Heart right ventricle (tissue), 16 donors: ENCODE measurements at places on chromosomes 7 and 10. TPM values are rescaled to one million over a fixed set of nuclear protein-coding genes. Genes with fewer than 3 reads are reported as not detected.

Gene FEZF1
- not detected for total RNA-seq

Gene CLEC5A
- 0.36 TPM for total RNA-seq

Gene RNF32
- total RNA-seq, result 0.58 TPM

Gene ATOH7
- total RNA-seq, result not detected

Gene FAM25G
- not detected for total RNA-seq

DNA sequence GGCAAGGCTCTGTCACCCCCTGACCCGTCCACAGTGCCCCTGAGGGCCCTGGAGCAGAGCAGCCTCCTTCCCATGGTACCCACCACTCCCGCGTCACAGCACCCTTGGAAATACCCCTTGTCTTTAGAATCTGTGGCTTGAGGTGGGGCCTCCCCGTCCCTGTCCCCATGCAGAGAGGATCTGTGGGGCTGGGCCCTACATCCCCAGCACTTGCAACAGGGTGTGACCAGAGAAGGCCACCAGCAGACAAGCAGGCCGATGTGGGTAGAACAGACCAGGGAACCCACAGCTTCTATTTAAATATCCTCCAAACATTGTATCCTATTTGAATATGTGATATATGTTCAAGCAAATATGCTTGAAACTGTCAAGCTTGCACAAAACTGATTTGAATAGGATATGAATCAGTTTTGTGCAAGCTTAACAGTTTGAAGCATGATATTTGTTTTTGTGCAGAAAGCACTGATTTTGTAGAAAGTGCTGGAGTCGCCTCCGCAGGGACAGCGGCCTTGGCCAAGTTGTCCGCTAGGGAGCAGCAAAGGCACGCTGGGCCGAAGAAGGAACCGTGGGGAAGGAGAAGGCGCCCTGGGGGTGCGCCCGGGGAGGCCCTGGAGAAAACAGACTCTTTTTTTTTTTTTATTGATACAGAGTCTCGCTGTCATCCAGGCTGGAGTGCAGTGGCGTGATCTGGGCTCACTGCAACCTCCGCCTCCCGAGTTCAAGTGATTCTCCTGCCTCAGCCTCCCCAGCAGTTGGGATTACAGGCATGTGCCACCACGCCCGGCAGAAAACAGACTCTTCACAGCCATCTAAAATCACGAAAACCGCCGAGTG is 2.2 kb downstream of the CFAP46 start:
- no peak for DNase-seq

DNA sequence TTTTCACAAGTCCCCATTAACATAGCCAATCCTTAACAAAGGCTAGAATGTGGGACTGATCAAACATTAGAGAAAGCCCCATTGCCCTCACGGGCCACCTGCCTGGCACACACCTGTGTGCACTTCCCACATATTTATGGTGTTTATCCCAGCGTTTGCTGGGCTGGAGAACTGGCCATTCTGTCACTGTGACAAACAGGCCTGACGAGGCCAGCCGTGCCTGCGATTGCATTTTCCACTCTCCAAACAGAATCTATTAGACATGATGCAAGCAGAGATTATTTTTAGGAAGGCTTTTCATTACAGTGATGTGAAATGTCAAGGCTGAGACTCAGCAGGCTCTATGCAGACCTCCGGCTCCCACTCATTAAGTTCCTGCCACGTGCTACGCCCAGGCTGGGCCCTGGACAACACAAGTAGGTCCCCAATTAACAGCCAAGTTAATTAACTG is 20.4 kb downstream of the PTPRN2 start:
- no peak for DNase-seq

DNA sequence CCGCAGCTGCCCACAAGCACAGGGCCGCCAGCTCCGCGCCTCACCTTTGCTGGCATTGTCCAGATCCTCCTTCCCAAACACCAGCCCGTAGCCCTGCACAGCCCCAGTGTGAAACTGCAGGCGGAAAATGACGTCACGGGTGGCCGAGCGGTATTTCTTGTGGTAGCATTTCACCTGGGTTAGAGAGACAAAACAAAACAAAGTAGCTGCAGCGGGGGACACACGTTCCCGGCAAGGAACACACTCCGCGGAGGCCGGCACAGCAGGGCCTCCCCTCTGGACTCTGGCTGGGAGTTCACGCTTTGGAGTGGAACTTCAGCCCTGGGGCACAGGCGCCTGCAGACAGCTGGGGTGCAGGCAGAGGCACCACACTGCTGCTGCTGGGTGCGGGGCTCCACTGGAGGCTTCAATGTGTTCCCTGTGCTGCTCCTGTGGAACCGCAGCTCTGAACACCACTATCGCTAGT is 181.1 kb downstream of the TNS3 start:
- DNase-seq, result no peak

GRCh38 chr7:44622342-44623151 is 16.1 kb downstream of the OGDH start:
- DNase-seq, result no peak

DNA sequence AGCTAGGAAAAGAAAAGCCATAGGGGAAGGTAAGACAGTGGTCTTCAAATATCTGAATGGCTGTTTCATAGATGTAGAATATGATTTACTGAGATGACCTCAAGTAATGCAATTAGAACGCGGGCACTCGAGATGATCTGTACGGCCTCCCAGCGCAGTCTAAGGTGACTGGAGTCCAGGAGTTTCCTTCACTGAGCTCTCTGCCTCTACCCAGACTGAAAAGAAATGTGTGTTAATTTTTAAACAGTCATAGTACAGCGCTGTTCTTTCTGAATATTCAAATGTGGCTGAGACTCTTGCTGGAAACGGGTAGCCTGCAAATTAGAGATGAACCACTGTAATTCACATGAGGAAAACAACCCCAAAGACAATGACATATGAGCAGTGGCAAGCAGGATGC is 562.4 kb upstream of the AUTS2 start:
- DNase-seq, result no peak

DNA sequence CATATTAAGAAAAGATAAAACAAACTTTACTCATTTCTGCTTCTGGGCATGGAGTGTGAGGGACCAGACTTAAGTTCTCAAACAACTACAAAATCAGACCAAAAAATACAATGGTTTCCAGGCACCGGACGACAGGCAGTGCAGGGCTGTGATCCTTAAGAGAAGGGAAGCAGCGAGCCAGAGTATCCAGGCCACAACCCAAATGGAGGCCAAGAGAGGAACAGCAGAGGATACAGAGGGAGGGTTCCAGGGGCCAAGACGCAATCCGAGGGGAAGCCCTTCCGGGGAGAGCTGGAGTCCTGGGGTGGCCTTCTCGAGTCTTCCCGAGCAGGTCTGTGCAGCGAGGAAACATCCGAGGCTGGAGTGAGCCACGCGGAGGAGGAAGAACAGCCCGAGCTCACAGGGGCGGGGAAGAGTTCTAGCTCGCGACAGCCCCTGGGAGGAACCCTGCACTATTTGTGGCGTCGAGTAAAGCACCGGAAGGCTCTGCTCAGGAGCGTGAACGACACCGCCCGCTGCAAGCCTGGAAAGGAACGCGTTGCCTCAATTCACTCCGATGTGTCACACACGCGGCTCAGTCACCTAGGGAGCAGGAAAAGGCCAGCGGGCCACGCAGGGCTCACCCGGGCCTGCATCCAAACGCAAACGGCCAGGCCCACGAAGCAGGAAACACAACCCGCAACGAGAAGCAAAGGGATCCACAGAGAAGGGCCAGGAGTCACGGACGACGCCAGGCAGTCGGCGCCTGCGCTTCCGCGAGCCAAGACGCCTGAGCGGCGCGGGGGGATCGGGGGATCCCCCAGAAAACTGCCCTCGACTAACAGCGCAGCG is 933 bp upstream of the RNF32 start:
- DNase-seq, result no peak
